ENCODE measurements at places on chromosomes 1 and 21.

GRCh38 chr21:41928621-41929220 lies 25.1 kb downstream of the C2CD2 start:
- peak; percentile 27 for DNase-seq

DNA sequence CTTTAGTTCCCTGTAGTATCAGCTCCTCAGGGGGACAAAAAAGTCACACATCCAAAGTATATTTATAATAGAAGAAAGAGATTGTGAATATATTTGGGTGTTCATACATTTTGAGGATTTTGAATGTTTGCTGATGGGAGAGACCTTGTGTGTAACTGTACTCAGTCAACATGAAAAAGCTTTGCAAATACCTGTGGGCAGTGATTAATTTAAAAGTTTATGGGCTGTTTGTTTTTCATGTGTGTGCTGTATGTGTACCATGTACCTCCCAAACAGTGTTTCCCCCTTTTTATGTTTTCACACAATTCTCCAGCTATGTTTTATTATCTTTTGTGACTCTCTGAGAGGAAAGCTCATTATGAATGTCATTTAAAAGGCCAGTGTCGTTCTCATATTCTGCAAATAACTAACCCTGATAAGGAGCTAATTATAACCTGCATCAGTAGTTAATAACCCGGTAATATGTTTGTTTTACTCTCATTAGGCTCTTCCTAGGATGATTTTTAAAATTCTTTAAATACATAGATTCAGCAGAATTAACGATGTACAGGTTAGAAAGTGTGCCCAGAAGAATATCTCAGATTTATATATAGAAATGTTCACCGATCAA lies 271.5 kb downstream of the NFIA start:
- DNase-seq = no peak

DNA sequence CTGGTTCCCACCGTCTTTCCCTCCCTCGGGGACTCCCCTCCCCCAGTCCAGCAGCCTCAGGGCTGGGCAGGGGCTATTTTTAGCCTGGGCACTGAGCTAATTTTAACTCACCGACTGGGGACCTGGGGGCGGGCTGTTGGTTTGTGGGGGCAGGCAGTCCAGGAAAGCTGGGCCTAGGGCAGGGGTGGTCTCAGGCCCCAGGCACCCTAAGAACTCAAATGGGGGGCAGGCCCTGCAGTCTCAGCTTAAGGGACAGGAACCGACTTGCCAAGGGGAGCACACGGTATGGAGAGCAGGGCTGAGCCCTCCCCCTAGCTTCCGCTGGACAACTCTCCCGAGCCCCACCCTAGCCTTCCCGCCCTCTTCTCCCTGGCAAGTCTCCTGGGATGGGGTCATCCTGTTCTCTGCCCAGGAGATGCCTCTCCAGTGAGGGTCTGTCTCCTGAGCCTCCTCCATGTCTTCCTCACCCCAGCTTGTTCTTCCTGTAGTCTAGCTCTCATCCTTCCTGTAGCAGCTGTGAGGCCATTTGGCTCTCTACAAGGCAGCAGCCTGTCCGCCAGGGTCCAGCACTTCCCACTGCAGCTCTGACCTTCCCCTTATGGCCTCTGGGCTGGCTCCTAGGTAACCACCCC lies 10.1 kb downstream of the MEF2D start:
- no peak for DNase-seq

- peak; percentile 52 for DNase-seq
Measured at GRCh38 chr1:85307987-85308832, 31.8 kb upstream of the BCL10 start.

- DNase-seq = no peak
Measured at GRCh38 chr1:28506907-28507246, 1.0 kb downstream of the RCC1 start.

DNA sequence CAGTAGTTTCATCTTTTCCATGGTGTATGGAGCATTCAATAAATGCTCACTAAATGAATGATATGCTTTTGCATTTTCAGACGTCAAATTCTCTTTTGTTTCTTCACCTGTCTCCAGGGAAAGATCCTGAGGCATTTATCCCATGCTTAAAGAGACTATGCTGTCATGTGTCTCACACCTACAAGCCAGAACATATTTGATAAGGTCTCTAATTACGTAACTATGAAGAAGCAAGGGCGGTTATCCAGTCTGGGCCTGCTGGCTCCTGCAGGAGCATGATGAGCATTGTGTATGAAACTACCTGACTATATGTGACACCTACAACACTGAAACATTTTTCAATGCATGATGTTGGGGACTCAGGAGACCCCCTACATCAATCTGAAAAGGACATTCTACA lies 51.8 kb downstream of the FBXO42 start:
- DNase-seq = no peak

DNA sequence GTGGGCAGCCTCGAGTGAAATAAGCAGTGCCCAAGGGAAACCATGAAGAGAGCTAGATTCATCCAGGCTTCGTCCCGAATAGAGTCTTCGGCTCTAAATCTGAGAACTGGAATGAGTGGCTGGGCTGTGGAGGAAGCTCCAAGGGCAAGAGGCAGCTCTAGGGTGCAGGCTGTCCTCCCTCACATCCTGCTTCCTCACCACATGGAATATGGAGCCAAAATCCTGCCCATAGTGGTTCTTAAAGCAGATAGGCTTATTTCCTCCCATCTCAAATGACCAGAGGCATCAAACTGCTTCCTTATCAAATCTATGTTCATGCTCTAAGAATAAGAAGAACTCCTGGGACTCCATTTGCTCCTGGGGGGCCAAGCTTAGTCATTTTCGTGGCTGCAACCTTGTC lies 2.5 kb downstream of the IL24 start:
- DNase-seq = no peak

DNA sequence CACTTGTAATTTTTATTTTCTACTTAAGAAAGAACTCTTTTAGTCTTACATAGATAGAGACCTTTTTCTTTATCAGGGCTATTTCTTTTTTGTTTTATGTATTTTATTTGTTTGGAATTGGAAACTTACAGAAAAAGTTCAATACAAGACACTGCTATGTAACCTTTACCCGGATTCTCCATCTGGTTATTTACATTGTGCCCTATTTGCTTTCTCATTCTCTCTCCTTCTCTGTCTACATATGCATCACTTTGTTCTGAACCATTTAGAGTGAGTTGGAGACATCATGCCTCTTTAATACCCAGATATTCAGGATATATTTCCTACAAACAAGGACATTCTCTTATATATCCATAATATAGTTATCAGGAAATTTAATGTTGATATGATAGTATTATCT lies 18.3 kb downstream of the AXDND1 start:
- DNase-seq = no peak

GRCh38 chr1:218813237-218813636 lies 360.4 kb upstream of the LYPLAL1 start:
- no peak for DNase-seq

- DNase-seq = no peak
Measured at GRCh38 chr1:4176841-4177240, 276.8 kb upstream of the C1orf174 start.

DNA sequence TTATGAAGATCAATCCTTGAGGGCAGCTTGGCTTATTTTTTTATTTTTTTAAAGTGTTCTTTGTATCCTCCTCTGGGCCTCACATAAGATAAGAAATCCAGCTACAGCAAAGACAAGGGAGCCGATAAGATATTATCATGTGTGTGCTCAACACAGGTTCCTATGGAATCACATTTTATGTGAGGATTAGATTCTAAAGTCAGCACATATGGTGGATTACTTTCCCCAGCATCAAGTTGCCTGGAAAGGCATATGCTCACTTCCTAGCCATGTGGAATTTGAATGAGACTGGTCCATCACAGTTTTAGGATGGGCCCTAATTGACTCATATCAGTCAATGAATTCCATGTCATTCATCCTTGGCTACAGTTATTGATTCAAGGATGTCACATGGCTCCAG lies 456.9 kb upstream of the LRRC7 start:
- DNase-seq = no peak

DNA sequence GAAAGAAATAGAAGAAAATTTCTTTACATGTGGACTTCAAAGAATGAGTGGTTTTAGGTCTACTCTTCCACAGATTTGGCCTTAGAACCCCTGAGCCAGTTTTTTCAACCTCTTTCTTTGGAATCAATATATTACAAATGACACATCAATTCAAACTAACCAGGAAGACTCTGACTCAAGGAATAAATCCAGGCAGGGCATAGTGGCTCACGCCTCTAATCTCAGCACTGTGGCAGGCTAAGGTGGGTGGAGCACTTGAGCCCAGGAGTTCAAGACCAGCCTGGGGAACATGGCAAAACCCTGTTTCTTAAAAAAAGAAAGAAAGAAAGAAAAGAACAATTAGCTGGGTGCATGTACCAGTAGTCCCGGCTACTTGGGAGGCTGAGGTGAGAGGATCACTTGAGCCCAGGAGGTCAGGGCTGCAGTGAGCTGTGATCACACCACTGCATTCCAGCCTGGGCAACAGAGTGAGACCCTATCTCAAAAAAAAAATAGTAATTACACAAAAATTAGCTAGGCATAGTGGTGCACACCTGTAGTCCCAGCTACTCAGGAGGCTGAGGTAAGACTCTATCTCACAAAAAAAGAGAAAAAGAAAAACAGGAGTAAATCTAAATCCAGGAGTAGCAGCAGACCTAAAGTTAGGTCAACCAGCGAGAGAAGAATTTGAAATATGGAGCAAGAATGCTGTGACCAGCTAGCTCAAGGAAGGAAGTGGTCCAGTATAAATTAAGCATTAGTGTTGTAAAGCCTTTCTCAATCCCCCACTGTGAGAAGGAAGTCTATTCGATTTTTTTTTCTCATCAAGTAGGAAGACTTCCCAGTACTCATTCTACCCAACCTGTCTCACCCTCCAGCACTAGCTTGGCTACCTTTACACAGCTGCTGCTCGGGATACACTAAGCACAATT lies 1.9 kb downstream of the SORT1 start:
- DNase-seq = no peak

GRCh38 chr1:55955016-55955621 lies 624.2 kb downstream of the PLPP3 start:
- no peak for DNase-seq

- DNase-seq = no peak
Measured at GRCh38 chr1:59856725-59857338, 42.1 kb downstream of the HOOK1 start.

DNA sequence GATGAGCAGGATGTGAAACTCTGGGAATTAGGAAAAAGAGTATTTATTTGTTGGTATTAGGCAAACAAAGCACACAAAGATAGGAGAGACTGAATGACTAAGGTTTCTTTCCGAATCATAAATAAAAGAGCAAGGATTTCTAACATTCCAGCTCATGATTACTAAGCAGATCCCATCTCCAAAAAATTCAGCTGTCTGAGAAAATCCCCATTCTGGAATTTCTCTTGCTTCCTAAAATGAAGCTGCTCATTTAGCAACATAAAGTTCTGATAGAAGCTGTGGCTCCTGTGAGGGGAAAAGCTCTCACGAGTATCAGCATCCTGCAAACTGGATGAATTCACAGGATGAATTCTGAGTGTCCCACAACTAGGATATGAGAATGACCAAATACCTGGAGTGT lies 6.7 kb upstream of the SH2D5 start:
- DNase-seq = no peak

GRCh38 chr1:173410794-173411236 lies 66.3 kb upstream of the PRDX6 start:
- DNase-seq = peak; percentile 12

GRCh38 chr1:45583666-45584350 lies at the start of gene NASP:
TSS of gene NASP (plus strand) at chr1:45584041. CDS start at chr1:45584147, 106 bp downstream.
- DNase-seq = peak; percentile 94

DNA sequence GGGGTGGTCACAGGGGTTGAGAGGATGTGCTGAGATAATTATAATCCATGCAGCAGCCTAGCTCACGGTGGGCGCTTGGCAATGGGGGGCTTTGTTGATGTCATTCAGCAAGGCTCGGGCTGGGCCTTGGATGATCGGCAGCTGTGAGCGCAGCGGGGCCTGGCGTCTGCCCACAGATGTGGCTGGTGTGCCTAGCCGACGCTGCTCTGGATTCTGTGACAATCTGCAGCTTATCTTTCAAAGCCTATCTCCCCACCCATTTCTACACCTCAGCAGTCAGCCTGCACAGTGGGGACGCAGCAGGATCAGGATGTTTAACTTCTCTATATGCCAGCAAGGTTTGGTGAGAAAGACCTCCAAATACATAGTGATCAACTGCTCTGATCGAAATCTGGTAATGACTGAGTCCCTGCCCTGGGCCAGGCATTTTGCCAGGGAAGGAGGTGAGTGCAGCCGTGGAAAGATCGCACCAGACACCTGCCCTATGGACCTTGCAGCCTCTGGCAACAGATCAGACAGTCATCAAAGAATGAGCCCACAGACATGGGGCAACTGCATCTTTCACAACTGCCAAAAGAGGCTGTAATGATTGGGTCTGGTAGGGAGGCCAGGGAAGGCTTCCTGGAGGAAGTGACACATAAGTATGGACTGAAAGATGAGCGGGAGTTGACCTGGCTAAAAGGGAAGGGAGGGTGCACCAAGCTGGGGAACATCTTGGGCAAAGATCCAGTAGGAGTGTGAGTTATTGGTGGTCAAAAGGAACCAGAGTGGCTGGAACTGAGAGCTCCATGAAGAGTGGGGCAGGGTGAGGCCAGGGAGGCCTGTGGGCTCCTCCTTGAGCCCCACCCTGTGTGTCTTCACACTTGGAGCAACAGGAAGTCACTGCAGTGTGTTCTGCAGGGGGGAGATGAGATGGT lies 35.3 kb downstream of the EPHB2 start:
- DNase-seq = no peak

DNA sequence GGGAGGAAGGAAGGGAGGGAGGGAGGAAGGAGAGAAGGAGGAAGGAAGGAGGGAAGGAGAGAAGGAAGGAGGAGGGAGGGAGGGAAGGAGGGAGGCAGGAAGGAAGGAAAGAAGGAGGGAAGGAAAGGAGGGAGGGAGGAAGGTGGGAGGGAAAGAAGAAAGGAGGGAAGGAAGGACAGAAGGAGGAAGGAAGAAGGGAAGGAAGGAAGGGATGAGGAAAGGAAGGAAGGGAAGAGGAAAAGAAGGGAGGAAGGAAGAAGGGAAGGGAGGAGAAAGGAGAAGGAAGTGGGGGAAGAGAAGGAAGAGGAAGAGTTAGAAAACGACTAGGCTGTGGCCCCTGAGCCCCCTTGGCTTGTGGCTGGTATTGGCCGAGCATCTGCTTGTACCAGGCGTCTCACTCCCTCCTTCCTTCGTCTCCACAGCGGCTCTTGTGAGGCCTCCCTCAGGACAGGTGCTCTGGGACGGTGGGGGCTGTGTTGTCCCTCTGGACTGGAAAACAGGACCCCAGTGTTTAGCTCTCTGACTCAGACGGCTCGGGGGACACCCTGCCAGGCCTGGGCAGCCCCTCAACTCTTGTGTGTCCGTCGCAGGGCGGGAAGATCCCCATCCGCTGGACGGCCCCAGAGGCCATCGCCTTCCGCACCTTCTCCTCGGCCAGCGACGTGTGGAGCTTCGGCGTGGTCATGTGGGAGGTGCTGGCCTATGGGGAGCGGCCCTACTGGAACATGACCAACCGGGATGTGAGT lies 36.2 kb upstream of the C1QA start:
- DNase-seq = no peak

GRCh38 chr1:24199291-24199900 lies 12.3 kb upstream of the IFNLR1 start:
- DNase-seq = peak; percentile 83

DNA sequence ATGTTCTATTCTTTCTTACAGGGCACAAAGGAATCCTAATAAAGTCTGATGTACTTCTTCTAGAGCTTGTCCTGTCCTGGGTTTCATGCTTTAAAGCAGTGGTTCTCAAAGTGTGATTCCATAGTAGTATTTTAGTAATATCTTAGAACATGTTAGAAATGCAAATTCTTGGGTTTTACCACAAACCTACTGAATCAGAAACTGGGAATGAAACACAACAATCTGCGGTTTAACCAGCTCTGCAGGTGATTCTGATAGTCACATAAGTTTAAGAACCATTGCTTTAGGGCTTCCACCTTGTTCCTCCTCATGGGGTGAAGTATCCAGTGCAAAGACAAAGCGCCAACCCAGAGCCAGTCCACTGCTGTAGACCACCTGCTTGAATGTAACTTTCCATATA lies 41.1 kb downstream of the NGF start:
- no peak for DNase-seq
